ENCODE measurements at places on chromosomes 16 and 17.

GRCh38 chr16:68396481-68396880 lies 51.8 kb downstream of the SMPD3 start:
- peak; percentile 31 for DNase-seq

- peak; percentile 14 for DNase-seq
Observed at GRCh38 chr16:24482681-24483202, 56.6 kb upstream of the RBBP6 start.

GRCh38 chr17:7136266-7136877 lies 21.8 kb upstream of the ASGR2 start:
- DNase-seq: peak; percentile 30

DNA sequence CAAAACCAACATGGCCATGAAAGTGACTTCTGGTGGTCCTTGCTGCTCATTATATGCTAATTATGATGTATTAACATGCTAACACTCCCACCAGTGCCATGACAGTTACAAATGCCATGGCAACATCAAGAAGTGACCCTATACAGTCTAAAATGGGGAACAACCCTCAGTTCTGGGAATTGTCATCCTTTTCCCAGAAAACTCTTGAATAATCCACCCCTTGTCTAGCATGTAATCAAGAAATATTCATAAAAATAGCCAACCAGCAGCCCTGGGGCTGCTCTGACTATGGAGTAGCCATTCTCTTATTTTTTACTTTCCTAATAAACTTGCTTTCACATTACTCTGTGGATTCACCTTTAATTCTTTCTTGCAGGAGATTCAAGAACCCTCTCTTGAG lies 35.9 kb downstream of the DNAJA2 start:
- DNase-seq: no peak

DNA sequence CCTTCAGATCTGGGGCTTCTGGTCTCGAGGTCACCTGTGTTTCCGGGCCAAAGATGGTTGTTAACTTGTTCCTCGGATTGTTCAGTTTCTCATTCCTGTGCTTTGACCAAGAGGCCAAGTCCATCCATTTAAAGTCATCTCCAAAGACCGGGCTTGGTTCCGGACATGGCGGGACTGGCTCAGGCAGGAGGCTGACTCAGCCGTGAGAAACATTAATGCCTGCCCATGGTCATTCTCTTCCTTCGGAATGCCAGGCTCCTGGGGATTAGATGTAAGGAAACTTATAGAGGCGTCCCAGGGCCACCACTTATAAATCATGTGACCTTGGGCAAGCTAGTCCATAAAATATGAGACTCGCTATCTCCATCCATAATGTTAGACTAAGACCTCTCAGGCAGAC lies 13.6 kb upstream of the NKD1 start:
- DNase-seq: no peak

DNA sequence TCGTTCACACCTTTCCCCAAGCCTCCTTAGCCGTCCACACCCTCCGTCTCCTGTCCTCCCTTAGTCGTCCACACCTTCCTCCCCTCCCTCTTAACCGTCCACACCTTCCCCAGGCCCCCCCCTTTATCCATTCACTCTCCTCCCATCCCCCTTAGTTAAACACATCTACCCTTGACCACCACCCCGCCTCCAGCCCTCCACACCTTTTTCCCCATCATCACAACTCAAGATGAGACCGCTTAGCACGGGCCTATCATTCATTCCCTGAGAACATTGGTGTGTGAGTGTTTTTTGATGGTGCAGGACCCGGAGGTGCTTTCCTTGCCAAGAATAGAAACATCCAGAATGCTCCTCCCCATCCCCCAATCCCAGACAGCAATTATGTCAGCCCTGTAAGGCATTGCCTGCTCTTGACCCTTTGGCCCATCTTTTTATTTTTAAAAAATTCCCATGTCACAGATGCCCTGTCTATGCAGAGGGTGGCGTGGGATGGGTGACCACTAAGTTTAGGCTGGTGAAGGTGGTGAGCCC lies 1.4 kb downstream of the TENT4B start:
- DNase-seq: no peak

DNA sequence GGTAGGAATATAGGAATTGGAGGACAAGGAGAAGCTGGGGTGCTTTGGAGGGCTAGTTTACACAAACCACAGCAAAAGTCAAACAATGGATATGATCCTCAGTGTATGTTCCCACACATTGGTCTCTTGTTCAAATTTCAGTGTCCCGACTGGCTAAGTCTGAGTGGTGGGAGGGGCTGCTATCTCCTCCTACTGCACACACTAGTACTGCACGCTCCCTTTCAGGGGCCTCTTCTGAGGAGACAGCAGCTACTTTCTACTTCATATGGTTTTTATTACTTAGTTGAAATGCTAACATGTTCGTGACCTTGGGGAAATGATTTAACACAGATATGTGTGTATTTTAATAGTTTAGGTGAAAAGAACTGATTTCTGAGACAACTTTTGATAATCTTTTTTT lies 18.8 kb upstream of the KRT10 start:
- no peak for DNase-seq

GRCh38 chr17:61007980-61008379 lies 330.3 kb downstream of the BCAS3 start:
- DNase-seq: no peak

GRCh38 chr16:11907160-11907970 lies 8.4 kb downstream of the GSPT1 start:
- DNase-seq: no peak

GRCh38 chr16:77647726-77648125 lies 74.6 kb upstream of the NUDT7 start:
- DNase-seq: no peak

GRCh38 chr17:44217738-44218343 lies 1.6 kb downstream of the UBTF start:
- DNase-seq: no peak

- no peak for DNase-seq
Observed at GRCh38 chr17:77528516-77529327, 388.0 kb downstream of the SEC14L1 start.
